ENCODE measurements at places on chromosomes 1 and 21. TPM values are rescaled to one million over a fixed set of nuclear protein-coding genes. Genes with fewer than 3 reads are reported as not detected.

Gene EPHA10
- 0.68 TPM for total RNA-seq

Gene DFFB
- total RNA-seq, result 2.4 TPM

Gene ANXA9
- 0.40 TPM for total RNA-seq

Gene LYPD8
- total RNA-seq, result not detected

Gene IGSF5
- total RNA-seq, result not detected

Gene SYTL1
- total RNA-seq, result 113 TPM

Gene SLC30A7
- 15.9 TPM for total RNA-seq

Gene CD164L2
- 12.2 TPM for total RNA-seq

Gene TDRD5
- not detected for total RNA-seq

Gene F13B
- total RNA-seq, result not detected

- ATAC-seq, result peak; percentile 11
Measured at GRCh38 chr1:43452789-43453441, 816 bp downstream of the HYI start.

DNA sequence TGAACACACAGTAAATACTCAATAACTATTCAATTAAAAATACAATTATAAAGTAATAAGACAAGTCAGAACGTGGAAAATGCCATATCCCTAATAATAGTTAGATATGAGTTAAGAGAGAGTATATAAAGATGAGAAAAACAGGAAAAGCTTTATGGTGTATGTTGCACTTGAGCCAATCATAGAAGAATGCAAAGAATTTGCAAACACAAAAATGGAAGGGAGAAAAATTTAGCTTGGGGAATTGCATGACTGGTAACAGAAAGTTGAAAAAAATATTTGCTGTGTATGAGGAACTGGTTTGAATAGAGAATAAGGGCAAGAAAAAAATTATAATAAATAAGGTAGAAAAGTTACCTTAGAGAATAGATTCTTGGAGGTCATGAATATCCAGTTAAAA is 739.6 kb upstream of the CXADR start:
- no peak for ATAC-seq

GRCh38 chr21:33858667-33859372 is 56.8 kb downstream of the ATP5PO start:
- ATAC-seq, result no peak

GRCh38 chr1:77678660-77679610 is 3.5 kb downstream of the ZZZ3 start:
- no peak for ATAC-seq

DNA sequence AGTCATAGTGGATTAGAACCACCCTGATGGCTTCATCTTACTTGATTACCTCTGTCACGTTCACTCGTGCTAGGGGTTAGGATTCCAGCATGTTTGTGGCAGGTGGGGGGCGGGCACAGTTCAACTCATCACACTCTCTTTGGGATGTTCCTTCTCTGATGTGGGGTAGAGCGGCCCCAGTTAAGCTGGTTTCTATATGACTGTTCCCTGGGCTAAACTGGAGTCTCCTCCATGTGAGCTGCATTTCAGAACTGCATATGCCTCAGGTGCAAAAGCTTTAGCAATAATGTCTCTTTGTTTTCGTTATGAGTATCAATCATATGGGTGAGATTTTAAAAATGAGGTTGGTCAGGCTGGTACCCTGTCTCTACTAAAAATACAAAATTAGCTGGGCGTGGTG is 393.2 kb downstream of the RPS6KC1 start:
- ATAC-seq, result no peak

DNA sequence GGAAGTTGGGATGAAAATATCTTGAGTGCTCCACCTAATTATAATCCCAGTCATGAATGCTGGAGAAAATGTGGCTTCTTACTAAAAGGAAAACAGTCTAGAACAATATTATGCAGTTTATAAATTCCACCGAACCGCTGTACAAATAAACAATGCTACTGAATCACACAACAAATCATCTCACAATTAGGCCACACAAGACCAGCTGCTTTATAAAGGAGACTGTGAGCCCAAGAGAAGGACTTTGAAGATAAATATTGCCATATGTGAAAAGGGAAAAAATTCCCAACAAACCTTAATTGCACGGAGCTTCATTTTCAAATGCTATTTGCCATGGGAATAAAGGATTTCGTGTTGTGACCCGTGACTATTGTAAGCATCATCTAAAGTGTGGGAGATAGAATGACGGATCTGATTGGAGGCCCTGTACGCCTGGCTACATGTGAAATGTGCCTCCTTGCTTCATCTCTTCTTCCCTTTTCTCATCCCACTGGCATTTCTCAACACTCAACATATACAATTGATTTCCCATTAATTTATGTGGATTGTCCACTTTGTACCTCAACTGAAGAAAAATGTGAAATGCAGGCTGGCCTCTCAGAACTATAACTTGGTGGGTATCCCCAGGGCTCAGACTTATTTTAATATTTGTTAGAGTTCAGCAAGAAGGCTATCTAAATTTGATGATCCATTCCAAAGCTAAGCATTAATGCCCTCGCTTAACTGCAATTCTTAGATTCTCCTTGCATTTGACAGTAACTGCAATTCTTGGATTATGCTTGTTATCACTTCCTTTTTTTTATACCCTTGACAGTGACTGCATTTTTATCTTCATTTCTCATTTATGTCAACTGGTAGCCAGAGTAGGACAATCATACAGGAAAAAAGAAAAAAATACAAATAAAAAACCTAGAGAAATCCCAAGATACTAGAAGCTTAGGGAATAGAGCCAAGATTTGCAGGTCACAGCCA is 122.3 kb downstream of the TGFB2 start:
- ATAC-seq, result no peak

- no peak for ATAC-seq
Measured at GRCh38 chr21:29524055-29524454, 225.3 kb downstream of the BACH1 start.

- no peak for ATAC-seq
Measured at GRCh38 chr1:56881417-56881816, 26.8 kb downstream of the C8A start.

DNA sequence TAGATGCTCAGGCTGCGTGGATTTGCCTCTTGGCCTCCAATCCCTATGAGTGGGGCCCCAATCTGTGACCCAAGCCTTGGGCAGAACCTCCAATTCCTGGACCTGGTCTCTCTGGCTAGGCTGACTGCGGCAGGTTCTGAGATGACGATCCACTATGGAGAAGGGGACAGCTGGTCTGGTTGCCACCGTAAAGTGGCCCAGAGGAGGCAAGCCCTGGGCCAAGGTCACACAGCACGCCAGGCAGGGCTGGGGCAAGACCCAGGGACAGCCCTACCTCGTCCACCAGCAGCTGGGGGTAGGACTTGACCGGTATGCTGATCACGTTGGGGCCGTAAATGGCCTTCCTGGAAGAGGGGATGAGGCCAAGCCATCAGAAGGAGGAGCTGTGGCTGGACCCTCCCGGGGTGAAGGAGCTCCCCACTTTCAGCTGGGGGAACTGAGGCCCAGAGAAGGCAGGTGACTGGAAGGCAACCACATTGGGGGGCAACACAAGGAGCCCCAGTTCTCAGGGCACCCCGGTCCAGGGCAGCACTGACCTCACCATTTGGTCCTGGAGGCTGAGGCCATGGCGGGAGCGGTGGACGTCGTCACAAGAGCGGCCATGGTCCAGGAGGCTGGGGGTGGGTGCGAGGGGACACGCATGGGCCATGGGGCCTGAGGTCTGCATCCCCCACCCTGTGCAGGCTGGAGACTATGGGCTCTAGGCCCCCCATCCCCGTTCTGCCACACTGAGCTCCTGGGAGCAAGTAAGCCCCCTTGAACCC is 9.8 kb downstream of the ATP13A2 start:
- ATAC-seq, result no peak

GRCh38 chr1:223037845-223038244 is 105.2 kb downstream of the TLR5 start:
- ATAC-seq, result no peak

DNA sequence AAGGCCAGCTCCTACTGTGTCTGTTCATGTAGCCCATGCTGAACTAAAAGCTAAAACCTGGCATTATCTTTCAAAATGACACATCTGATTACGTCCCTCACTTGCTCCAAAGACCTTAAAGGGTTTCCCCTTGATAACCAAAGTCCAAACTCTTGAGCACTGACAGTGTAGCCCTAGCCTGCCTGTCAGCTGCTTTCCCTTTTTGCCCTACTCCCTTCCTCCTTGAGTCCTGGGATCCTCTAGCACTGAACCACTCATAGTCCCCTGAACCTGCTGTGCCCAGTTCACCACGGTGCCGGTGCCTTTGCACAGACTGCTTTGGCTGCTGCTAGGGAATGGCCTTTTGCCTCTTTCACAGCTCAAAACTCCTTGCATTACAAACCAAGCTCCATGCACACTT is 67.5 kb downstream of the PLXNA2 start:
- no peak for ATAC-seq

GRCh38 chr1:110890474-110891196 is 17.7 kb downstream of the CD53 start:
- no peak for ATAC-seq

DNA sequence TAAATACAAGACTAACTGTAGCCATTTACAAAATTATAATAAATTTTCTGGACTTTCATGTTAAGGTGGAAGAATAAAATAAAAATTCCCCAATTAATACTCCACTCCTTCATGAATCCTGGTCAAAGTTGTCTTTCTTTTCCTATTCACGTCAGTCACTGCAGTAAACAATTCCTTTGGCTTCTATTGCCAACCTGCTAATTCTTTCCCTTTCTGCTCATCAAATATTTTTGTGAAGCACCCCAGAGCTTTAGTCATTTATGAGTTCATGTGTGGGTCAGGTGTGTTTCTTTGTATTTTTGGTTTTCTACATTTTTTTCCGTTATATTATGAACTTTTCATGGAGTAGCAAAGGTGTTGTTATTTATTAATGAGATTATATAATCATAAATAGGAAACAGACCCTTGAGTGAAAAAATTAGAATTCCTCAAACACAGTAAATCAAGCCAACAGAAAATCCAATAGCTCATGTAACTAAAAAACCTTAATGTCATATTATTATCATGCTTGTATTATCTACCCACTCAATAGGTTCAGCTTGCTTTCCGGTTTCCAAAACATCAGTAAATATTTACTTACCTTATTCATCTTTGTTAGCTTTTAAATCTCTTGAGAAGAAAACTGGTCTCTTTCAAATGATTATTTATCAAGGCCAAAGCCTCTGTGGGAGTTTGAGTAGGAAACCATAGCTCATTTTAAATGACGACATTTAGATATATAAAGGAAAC is 29.6 kb upstream of the PLA2G4A start:
- ATAC-seq, result no peak

DNA sequence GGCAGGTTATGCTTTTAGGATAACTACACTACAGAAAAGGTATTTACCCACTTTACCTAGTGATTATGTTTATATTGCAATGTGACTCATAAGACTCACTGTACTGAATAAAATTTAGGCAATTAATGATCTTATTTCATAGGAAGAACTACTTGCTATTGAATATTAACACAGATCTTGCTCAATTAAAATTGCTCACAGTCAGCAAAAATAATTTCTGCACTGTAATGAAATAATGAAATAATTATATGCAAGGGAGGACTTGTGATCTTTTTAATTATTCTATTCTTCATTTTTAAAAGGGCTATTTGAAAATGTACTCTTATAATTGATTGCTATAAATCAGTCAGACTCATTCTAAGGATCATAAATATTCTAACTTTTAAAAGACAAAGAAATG is 48.0 kb upstream of the FOXD3 start:
- no peak for ATAC-seq

- no peak for ATAC-seq
Measured at GRCh38 chr1:37108596-37109188, 74.4 kb upstream of the GRIK3 start.

- ATAC-seq, result no peak
Measured at GRCh38 chr1:12272770-12273169, 42.9 kb downstream of the VPS13D start.

DNA sequence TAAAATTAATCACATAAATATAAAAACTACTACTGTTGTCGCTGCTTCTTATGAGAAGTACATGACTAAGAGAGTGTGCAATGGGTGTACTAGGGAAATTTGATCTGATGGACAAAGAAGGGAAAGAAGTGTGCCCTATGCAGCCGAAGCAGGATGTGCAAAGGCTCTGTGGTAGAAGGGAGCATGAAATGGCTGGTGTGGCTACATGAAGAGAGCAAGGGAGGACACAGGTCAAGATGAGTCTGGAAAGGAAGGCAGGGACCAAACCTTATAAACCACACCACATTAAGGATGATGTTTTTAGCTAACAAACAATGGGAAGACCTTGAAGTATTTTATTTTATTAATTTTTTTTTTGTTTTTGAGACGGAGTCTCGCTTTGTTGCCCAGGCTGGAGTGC is 20.0 kb downstream of the MAB21L3 start:
- ATAC-seq, result no peak

GRCh38 chr1:26164036-26164860 is 4.5 kb downstream of the C1orf232 start:
- ATAC-seq, result peak; percentile 34

- no peak for ATAC-seq
Measured at GRCh38 chr1:67611846-67612245, 73.2 kb upstream of the GADD45A start.

DNA sequence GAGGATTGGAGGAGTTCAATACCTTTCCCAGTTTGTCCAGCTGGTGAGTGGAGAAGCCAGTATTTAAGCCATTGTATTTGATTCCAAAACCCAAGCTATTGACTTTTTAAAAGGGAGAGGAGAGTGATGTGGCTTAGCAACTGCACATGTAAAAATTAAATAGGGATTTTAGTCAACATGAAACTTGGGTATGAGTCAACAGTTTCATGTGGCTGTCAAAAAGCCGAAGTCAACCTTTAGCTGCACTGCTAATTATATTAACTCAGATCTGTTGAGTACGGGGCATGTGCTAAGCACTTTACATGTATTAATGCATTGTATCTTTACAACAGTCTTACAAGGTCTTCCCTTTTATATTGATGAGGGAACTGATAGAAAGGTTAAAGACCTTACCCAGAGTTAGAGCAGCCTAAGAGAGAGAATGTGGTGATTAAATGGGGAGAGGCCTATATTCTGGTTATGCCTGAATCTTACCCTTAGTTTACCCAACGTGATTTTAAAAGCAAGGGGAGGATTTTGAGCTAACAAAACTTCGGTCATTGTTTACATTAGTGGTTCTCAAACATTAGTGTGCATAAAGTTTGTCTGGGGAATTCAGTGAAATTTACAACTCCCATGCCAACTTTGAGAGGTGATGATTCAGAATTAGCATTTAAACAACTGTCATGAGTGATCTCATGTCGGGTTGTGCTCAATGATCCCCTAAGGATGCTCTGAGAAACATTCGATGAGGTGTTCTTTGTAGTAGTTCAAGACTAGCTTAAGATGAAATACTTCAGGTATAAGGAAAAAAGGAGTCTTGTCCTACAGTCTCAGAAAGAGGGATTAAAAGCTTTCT is 6.9 kb upstream of the SLC35F3 start:
- ATAC-seq, result no peak

- peak; percentile 95 for ATAC-seq
Measured at GRCh38 chr1:107572674-107573211, 392.2 kb downstream of the VAV3 start.
